ENCODE measurements at places on chromosomes 12 and 14.

DNA sequence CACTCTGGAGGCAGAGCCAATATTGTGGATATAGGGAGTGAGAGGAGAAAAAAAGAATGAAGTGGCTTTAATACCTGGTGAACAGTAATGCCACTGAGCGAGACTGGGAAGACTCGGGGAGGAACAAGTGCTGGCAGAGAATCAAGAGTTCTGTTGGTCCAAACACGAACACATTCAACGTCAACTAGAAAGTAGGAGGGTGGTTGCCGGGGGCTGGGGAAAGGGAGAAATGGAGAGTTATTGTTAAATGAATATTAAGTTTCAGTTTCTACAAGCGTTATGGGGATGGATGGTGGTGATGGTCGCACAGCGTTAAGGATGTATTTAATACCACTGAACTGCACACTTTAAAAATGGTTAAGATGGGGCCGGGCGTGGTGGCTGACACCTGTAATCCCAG lies 2.8 kb downstream of the SPRING1 start:
- peaks cover 4% of the 10 kb centered on the region for H3K4me1 ChIP-seq
- no peak for DNase-seq
- no peaks in the 10 kb centered on the region for H3K27me3 ChIP-seq

GRCh38 chr14:97401714-97402113 lies 604.5 kb downstream of the VRK1 start:
- H3K27me3 ChIP-seq: no peaks in the 10 kb centered on the region
- no peak overlapping the region for H3K4me3 ChIP-seq
- DNase-seq: no peak
- no peaks in the 10 kb centered on the region for H3K36me3 ChIP-seq

DNA sequence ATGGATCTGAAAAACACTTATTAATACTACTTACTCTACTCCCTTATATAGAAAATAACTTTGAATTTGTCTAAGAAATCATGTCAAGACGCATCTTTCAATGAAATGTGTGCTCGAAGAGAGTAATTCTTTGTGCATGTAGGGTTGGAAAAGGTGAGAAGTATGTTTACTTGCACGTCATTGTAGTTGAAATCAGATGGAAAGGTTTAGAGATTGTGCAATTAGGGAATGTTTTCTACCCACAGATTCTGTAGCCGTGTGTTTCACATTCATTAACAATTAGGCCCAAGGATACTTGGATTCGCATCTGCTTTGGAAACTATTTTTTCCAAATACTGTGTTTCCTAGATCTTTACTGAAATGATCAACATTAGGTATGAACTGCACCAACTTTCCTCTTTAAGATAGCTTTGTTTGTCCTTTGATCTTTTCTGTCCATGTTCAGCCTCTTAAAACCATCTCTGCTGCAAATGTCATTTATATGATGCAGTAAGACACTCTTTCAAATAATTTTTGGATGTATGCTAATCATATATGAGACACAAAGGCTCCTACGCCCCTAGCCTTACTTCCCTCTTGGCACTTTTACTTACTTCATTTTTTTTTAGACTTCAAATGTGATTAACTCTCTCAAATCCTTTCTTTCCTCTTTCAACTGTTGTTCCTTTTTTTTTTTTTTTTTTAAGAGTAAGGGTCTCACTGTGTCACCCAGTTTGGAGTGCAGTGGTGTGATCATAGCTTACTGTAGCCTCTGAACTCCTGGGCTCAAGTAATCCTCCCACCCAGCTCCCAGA lies 58.0 kb upstream of the PSMA6 start:
- H3K27me3 ChIP-seq: no peaks in the 10 kb centered on the region
- H3K27ac ChIP-seq: no peak overlapping the region
- no peak overlapping the region for H3K4me3 ChIP-seq
- H3K36me3 ChIP-seq: no peaks in the 10 kb centered on the region
- no peak for DNase-seq

GRCh38 chr14:36367985-36368774 lies 47.7 kb upstream of the MBIP start:
- H3K27me3 ChIP-seq: no peaks in the 10 kb centered on the region
- H3K4me3 ChIP-seq: no peak overlapping the region
- DNase-seq: no peak
- no peaks in the 10 kb centered on the region for H3K4me1 ChIP-seq
- no peak overlapping the region for H3K27ac ChIP-seq
- no peaks in the 10 kb centered on the region for H3K36me3 ChIP-seq

GRCh38 chr14:72499746-72500145 lies 394.2 kb downstream of the DPF3 start:
- no peak overlapping the region for H3K27ac ChIP-seq
- no peaks in the 10 kb centered on the region for H3K4me1 ChIP-seq
- no peaks in the 10 kb centered on the region for H3K36me3 ChIP-seq
- no peaks in the 10 kb centered on the region for H3K27me3 ChIP-seq
- no peak for DNase-seq

DNA sequence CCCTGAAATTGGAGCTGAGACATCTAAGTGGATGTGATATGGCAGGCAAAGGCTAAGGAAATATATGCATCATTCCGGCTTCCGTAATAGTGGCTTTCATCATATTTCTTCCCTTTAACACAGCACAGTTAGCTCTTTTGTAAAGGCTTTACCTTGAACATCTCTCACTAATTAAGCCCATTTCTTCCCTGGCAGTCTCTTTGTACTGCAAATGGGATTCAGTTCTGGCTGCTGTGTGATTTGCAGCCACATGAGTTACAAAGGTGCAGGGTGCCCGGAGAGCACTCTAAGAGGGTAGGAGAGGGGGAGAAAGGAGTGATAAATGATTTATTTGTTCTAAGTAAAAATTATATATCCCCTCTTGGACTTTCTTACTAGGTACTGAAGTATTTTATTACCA lies 232.1 kb upstream of the CCDC196 start:
- no peak overlapping the region for H3K27ac ChIP-seq
- no peaks in the 10 kb centered on the region for H3K27me3 ChIP-seq
- no peak for DNase-seq
- no peaks in the 10 kb centered on the region for H3K36me3 ChIP-seq

DNA sequence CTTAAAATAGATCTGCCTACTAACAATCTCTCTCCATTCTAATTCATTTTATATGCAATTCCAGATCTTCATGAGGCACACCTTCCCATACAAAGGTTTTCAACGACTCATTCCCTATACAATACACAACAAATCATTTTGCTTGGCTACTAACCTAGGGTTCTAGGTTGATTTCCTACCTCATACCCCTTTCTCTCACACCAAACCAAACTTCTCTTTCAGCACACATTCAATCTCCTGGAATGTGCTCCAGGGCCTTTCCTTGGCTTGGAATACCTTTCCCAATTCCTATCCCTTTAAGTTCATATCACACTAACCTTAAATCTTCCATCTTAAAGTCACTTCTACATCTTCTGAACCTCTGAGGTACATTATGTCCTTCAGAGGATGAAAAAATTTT lies 38.7 kb upstream of the MTERF2 start:
- DNase-seq: no peak
- no peaks in the 10 kb centered on the region for H3K27me3 ChIP-seq
- peaks cover 21% of the 10 kb centered on the region for H3K4me1 ChIP-seq
- no peaks in the 10 kb centered on the region for H3K36me3 ChIP-seq
- no peak overlapping the region for H3K27ac ChIP-seq

- H3K4me3 ChIP-seq: no peak overlapping the region
- H3K36me3 ChIP-seq: no peaks in the 10 kb centered on the region
- no peaks in the 10 kb centered on the region for H3K4me1 ChIP-seq
- H3K27me3 ChIP-seq: no peaks in the 10 kb centered on the region
- no peak for DNase-seq
- H3K27ac ChIP-seq: no peak overlapping the region
Observed at GRCh38 chr12:71276541-71276940, 118.7 kb upstream of the TSPAN8 start.

- no peaks in the 10 kb centered on the region for H3K36me3 ChIP-seq
- peaks cover 36% of the 10 kb centered on the region for H3K4me1 ChIP-seq
- peak overlapping the region; percentile 74 for H3K27ac ChIP-seq
- no peaks in the 10 kb centered on the region for H3K27me3 ChIP-seq
- DNase-seq: no peak
- no peak overlapping the region for H3K4me3 ChIP-seq
Observed at GRCh38 chr14:68284333-68284732, 464.8 kb downstream of the RAD51B start.

DNA sequence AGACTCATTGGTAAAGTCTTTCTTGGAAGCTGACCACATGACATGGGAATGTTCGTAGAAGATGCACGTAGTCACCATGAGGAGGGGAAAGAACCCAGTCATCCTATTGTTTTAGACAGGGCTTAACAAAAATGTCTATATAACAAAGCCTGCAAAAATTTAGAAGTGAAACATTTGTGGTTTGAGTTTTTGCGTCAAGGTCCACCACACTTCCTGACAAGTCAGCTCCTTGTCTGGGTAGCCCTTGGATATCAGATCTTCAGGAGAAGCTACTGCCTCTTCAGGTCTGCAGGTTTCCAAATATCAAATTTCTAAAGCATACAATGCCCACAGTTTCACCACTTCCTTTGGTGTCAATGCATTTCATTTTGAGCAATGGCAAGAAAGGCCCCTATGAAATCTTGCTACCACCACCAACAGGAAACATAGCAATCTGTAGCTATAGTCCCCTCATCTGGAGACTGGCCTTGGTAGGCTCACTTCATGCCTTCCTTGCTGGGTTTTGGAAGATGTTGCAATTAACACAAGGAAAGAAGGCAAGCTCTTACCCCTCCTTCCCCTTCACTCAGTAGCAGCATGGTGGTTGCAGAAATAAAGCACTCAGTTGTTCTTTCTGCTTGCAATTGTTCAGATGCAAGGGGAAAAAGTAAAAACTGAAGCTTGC lies 235.2 kb downstream of the PCNX1 start:
- DNase-seq: no peak
- no peak overlapping the region for H3K27ac ChIP-seq
- H3K4me1 ChIP-seq: peaks cover 20% of the 10 kb centered on the region
- no peak overlapping the region for H3K4me3 ChIP-seq
- no peaks in the 10 kb centered on the region for H3K36me3 ChIP-seq

All from naive thymus-derived CD4-positive, alpha-beta T cell (primary cell).